AML-193 (cell line): ENCODE measurements at places on chromosomes 3 and 15.
A peak's percentile ranks its signal among the peaks of the same experiment; 100 is the strongest.

GRCh38 chr3:30586096-30586805 is 20.1 kb upstream of the TGFBR2 start:
- DNase-seq: no peak

GRCh38 chr3:121488628-121489027 is 57.2 kb downstream of the POLQ start:
- DNase-seq: no peak

DNA sequence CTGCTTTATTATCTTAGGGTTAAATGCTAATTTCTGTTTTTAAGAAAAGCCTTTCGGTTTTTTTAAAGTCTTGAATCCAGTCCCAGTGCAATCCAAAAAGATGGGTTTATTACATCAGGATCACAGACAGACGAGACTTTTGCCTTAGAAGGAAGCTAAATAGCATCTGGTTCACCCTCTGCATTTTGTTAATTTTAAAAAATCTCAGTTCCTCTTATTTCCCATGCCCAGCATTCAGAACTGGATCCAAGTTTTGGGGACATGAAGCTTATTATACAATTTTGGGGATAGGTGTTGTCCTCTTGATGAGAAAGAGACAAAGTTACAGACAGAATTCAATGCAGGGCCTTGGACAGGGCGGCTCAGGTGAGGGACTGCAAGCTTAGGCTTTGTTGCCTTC is 181.5 kb upstream of the LYSMD4 start:
- DNase-seq: no peak

DNA sequence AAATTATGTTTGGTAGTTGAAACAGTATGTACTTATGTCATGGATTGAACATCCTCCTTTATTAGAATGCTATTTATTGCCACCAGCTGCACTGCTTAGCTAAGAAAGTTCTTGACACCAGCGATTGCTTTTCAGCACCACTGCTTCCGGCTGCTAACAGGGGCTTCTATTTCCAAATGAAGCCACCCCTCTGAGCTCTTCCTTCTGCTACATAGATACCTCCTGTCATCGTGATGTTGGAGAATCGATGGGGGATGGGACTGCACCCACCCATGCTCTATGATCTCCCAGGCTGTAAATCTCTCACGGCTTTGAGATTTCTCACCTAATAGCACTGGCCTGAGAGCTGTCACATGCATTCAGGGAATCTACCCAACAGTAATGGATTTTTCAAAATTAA is 259.2 kb downstream of the MEIS2 start:
- DNase-seq: no peak

DNA sequence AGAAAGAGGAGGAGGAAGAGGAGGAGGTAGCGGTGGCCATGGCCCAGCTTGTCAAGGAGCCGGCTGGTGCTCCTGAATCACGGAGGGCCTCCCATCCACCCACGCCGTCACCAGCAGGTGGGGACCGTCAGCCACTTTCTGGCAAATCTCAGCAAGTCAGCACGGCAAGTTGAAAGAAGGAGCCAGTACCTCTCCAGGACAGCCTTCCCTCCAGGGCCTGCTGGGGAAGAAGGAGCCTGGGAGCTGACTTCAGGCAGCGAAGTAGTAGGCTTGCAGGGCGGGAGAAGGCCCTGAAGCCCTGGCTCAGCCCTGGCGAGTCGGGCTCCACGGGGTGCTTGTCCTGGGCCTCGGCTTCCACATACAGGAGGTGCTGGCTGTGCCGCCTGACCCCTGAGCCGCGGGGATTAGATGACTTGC is 99.2 kb upstream of the TRPM1 start:
- no peak for DNase-seq

DNA sequence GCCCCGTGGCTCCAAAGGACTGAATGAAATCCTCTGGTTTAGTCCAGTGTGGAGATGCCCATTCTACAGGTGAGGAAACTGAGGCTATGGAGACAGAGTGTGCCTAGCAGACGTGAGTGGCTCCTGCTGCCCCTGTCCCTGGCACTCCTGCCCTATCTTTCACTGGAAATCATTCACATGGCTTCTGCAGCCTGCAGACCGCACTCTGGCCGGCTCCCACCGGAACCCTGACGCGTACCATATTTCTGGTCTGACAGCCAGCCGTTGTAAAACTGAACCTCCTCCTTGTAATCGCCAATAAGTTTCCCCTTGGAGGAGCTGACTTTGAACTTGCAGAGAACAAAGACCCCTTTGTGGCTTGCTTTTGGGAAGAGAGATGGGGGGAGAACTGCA is 136.5 kb downstream of the CHSY1 start:
- DNase-seq: no peak

- no peak for DNase-seq
Observed at GRCh38 chr15:78201281-78202190, 32.8 kb downstream of the ACSBG1 start.

DNA sequence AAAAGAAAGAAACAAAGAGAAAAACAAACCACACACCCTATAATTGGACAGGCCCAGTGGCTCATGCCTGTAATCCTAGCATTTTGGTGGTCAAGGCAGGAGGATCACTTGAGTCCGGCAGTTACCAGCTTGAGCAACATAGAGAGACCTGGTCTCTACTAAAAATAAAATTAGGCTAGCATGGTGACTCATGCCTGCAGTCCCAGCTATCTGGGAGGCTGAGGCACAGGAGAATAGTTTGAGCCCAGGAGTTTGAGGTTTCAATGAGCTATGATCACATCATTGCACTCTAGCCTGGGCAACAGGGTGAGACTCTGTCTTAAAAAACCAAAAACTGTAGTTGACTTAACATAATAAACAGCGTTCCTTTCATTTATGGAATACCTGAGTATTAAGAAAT is 72.3 kb upstream of the ST3GAL6 start:
- no peak for DNase-seq

- no peak for DNase-seq
Observed at GRCh38 chr3:16211176-16211904, 36.9 kb downstream of the GALNT15 start.

DNA sequence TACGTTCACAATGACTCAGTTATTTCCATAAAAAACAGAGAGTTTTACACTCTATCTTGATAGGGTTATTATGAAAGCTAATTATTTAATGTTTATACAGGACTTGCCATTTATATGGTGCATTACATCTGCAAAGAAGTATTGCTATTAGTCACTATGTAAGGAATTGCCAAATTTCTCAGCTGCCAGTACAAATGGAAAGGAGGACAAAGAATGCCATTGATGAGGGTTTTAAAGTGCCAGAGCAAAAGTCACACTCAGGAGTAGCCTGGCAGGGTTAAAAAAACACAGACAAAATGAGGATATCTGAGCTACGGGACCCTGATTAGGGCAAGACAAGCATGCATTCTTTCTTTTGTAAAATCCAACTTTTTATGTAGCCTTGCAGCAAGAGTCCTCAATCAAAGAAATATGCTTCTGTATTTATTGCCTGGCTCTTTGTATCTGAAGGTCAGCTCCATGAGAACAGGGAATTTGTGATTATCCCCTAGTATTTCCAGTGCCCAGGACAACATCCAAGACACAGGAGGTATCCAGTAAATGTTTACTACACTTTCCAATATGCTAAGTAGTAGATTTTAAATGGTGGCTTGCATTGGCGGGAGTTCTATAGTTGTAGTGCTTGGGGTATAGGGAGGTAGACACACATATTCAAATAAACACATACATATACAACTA is 1013.6 kb downstream of the ROBO1 start:
- no peak for DNase-seq

DNA sequence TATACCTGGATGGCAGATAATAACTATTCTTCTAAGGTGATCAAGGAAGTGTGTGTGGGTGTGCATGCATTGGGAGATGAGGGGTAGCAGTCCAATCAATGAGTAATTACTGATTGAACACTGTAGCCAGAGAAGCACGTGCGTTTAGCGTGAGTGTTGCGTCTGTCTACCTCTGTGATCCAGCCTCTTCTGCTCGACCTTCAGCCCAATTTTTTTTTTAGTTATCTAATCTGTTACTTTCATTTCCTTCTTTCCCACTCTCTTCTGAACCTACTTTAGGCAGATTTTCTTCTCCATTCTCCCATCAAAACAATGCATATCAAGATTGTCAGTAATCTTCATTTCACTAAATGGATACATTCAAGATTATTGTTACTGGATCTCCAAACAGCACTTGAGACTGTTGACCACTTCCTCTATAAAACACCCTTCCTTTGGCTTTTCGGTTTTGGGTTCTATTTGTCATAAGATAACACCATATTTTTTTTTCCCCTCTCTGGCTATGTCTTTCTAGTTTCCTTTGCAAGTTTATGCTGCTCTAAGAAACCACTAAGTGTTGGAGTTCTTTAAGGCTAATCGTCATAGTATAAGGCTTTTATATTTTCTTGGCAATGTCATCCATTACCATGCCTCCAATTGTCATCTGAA is 41.0 kb downstream of the MCTP2 start:
- peak; percentile 11 for DNase-seq

DNA sequence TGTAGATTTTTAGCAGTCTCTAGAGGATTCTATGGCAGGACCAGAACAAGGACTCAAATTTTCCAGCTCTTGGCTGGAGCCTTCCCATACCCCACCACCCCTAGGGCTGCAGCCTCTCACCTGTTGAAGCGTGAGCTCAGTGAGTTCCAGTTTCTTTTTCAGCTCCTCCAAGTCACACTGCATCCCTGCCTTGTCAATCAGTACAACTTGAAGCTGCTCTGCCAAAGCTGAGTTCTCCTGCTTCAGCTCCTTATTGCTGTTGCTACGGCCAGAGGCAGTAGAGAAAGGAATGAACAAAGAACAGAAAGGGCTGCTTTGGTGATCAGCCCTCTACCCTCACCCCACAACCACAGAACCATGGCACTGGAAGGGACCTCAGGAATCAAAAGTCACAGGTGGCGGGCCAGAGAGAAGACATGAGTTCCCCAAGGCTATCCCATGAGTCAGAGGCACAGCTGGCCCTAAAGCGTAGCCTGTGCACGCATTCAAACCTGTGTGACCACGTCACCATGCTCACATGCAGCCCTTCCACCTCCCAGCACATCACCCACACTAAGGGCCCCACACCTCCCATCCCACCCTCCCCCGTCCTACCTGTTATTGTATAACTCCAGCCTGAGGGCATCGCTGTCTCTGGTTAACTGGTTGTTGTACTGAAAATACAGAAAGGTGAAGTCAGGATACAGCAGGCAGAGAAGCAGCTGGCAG is 83.3 kb upstream of the C2CD4B start:
- DNase-seq: no peak

- DNase-seq: no peak
Observed at GRCh38 chr15:58357529-58358476, 74.0 kb upstream of the LIPC start.

GRCh38 chr3:140850210-140850955 is 91.3 kb upstream of the SLC25A36 start:
- no peak for DNase-seq

- no peak for DNase-seq
Observed at GRCh38 chr3:166071-166470, 30.5 kb upstream of the CHL1 start.

DNA sequence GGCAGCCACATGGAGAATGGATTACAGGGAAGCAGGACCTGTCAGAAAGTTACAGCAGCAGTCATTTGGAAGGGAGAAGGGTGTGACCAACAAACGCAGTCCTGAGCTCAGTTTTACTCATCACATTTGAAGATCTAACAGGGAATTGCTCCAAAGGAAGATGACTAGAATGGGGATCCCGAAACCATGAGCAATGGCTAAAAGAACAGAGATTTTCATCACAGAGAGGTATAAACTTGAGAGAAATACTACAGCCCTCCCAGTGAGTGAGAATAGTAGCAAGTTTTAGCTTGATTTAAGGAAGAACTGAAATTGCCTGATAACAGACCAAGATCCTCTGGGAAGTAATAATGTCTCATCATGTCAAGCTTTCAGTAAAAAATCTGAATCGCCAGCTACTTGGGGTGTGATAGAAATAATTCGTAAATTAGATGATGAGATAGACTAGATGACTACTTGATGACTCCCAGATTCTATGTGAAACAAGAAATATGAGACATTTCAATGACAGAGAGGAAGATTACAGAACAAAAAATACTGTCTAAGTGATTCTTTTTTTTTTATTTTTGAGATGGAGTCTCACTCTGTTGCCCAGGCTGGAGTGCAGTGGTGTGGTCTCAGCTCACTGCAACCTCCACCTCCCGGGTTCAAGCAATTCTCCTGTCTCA is 16.9 kb downstream of the CD47 start:
- DNase-seq: no peak

GRCh38 chr3:158789592-158789991 is 12.3 kb upstream of the MFSD1 start:
- peak; percentile 69 for DNase-seq

GRCh38 chr15:97504031-97504792 is 456.3 kb upstream of the ARRDC4 start:
- peak; percentile 46 for DNase-seq

DNA sequence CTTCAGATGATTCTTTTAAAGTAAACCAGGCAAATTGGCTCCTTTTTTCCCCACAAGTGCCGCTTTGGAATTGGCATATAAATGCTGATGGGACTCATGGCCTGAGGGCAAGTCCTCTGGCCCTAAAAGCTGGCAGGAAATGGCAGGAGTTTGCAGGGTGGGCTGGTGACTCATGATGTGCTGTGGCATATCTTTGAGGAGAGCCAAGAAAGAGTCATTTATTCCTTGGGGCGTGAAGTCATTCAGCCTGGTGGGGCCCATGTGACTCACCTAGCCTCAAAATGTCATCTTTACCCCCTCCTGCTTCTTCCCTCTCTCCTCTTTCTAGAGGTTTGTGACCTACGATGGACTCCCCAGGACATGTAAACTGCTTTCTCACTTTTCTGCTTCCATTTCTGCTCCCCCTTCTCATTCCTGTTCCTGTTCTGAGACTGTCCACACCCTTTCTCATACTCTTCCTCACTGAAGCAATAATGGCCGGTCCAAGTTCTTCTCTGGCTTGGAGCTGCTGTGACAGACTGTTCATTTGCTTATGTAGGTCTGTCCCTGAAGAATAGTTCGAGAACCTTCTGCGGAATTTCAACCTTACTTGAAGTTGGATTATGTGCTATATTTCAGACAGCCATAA is 326.1 kb downstream of the SATB1 start:
- no peak for DNase-seq

- no peak for DNase-seq
Observed at GRCh38 chr3:187497052-187497451, 128.9 kb downstream of the RTP4 start.

GRCh38 chr15:90013503-90013937 is 12.4 kb downstream of the ZNF710 start:
- DNase-seq: peak; percentile 35
